GM06990 (cell line): ENCODE measurements at places on chromosomes 6 and 20.

- DNase-seq: no peak
Measured at GRCh38 chr6:132695773-132696172, 18.1 kb downstream of the VNN1 start.

DNA sequence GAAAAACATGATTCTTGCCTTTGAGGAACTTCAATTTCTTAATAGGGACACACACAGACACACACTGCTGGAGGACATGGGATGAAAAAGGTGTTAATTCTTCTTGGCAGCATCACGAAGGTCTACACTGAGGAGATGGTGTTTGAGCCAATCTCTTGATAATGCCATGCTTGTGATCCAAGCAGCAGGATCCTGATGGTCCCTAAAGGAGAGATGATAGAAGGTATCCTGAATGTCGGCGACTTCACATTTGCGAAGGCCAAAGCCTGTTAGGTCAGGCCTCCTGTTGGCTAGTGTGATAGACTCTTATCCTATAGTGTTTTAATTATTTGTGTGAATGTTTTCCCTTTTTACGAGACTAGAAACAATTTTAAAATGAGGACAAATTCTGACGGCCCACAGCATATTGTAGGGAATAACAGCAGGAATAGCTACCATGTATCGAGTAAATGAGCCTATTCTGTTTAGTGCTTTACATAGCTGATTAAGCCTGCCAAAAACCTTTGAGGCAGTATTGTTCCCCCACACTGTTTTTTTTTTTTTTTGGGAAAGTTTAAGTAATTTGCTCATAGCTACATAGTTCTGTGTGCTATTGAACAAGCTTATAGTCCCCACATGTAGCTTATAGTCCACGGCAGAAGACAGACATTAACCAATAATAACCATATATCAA is 15.3 kb upstream of the TFB1M start:
- DNase-seq: no peak

DNA sequence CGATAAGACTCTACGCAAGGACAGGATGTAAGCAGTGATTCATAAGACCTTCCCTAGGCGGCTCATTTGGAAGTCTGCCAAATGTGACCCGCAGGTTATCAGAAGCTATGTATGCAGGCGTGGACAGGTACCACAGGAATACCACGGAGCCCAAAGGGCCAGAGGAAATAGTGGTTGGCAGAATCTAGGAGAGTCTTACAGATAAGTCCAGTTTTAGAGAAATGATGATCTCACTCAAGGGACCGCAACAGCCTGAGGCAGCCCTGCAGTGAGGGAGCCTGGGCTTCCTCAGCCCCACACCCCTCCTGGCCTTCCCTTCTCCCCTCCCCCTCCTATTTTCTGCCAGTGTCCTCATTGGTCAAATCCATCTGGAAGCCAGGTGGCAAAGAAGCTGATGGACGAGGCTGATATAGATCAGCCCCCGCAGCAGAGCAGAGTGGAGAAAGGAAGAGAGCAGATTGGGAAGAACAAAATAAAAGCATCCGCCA is 110.6 kb downstream of the FNDC1 start:
- DNase-seq: no peak

DNA sequence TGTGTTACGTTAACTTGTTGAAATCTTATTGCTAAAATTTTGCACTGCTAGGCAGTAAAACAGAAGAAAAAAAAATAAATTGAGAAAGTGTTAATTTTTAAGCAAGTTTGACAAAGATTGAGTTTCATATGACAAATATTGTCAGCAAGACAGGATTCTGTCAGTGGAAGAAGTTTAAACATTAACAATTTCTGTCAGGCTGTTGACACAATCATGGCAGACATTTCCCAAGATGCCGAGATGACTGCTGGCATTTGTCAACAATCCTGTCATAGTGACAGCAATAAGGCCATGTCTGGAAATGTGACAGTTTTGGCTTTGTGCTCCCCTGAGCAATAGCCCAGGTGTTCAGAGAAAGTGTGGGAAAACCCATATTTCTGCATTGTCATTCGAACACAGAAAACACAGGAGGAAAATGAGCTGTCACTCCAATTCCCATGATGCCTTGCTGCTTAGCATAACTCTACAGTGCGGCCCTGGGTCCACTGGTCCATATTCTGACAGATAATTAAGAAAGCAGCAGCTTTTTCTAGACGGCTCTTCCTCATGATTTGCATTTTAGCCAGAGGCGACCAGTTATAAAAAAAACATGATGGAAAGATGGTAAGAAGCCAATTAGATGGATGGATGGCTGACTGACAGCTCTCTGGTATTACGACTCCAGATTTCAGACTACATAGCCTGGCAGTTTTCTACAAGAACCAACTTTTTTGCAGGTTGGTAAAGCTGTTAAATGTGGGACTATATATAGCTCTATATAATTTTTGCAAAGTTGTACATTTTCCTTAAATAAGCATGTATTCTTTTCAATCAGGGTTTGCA is 43.6 kb upstream of the DEFB112 start:
- no peak for DNase-seq

DNA sequence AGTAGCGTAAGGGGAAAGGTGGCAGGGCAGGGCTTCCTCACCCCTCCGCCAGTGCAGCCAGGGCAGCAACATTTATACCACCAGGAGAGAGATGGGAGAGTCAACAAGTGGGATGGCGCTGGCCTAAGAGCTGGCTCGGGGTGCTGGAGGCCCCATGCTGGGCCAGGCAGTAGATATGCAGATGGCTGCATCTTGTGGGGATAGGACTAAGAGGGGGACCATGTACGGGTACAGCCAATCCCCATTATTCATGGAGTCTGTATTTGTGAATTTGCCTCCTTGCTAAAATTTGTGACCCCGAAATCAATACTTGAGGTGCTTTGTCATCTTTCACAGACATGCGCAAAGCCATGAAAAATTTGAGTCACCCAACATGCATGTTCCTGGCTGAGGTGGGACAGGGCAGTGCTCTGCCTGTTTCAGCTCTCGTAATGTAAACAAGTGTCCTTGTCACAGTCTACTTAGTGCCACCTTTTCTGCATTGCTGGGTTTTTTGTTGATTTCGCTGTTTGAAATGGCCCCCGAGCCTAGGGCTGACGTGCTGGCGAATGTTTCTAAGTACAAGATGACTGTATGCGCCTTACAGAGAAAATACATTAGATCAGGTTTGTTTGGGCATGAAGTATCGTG is 27.5 kb upstream of the TAF8 start:
- no peak for DNase-seq

GRCh38 chr6:151069641-151070040 is 170.1 kb upstream of the AKAP12 start:
- DNase-seq: no peak

GRCh38 chr6:28443112-28443773 is at the start of gene ZSCAN23:
Gene ZSCAN23, minus strand, starts transcription at chr6:28443491. Its CDS starts 7,225 bp downstream, at chr6:28436266.
- peak; percentile 88 for DNase-seq

DNA sequence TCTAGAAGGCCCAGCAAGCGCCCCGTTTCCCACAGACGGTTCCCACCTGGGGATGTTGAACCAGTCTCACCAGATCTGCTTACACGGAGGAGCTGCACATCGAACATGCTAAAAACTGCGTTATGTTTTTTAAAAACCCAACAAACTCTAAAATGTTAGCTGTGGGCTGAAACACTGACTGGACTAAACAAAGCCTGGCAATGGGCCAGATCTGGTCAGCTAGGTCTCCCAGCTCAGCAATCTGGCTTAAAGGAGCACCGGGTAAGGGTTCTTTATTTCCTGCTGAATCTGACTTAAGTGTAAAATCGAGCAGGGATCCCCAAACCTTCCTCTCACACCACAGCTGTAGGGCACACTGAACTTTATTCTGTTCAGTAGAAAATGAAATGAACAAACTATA is 156.9 kb downstream of the FOXC1 start:
- no peak for DNase-seq

GRCh38 chr20:63290677-63291472 is 2.1 kb upstream of the COL20A1 start:
- peak; percentile 61 for DNase-seq

- no peak for DNase-seq
Measured at GRCh38 chr6:14921170-14921569, 324.7 kb upstream of the JARID2 start.

DNA sequence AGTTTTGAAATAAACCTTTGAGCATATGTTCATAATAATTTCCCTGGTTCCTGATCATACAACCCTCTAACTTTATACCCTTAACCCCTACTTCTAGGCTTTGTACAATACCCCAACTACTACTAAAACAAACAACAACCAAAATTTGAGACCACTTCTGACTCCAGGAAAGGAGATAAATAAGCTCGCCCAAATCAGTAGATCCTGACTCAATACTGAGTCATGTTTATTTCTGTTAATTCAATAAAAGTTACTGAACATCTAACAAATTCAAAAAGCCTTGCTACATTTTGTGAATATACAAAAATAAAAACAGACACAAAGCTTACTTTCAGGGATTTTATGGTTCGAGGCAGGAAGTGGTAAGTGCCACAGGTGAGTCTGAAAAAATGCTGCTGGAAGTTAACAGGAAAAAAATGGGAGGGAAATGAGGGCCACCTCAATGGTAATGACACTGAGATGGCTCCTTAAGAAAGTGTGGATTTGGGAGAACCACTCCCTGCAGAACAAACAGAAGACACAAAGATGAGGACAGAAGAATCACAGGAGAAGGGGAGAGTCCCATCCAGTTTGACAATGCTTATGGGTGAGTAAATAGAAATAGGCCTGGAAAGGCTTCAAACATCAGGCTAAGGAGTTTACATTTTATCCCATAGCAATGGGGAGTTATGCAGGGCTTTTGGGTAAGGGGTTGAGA is 63.4 kb downstream of the DST start:
- DNase-seq: no peak

- DNase-seq: no peak
Measured at GRCh38 chr20:25022680-25023079, 30.1 kb upstream of the APMAP start.

- no peak for DNase-seq
Measured at GRCh38 chr20:44357555-44358125, 2.1 kb downstream of the HNF4A start.

DNA sequence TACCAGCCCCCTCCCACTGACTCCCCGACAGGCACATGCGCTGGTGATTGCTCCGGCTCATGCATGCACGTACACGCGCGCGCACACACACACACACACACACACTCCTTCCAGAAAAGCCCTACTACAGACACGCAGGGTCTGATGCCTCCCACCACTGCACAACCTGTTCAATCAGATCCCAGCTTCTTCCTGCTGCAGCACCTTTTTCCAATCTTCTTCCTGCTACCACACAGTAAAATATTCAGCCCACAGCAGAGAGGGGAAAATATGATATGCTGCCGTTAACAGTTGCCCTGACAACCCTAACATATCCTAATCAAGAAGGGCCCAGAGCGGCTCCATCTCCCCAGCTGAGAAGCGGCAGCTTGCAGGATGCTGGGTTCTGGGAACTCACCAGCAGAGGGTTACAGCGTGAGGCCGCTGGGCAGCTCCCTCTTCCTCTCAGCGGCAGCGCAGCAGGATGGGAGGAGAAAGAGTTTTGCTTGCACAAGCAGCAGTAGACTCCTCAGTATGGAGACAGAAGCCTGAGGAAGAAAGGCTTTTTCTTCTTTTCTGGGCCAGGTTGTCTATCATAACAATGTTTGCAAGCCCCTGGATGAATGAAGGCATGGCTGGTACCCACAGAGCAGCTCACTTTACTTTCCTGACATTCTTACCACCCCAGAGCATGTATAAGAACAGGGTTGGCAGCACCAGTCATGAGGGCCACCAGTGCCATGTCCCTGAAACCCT is 23.9 kb downstream of the MAP7 start:
- no peak for DNase-seq

DNA sequence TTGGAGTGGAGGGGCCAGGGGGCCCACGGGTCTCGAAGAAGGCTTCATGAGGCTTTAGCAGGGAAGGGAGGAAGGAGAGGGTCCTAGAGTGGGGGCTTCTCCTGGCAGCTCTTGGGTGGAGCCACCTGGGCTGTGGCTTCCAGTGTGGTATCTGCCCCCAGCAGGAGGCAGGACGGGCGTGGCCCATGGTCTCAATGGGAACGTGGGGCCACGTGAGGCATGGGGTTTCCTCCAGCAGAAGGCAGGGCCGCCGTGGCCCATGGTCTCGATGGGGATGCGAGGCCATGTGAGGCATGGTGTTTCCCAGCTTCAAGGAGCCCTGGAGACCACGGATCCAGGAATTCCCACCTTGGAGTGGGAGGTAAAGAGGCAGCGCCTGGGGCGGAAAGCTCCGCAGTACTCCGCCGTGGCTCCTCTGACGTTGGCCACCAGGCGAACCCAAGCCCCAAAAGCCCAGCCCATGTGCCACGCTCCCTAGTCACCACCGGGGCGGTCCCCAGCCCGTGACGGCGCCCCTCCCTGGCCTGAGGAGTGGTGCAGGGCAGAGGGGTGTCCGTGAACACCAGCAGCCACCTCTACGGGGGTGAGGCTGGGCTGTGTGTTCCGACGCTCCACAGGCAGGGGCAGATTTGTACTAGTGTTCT is 62.0 kb upstream of the GATA5 start:
- DNase-seq: no peak
